ENCODE measurements at places on chromosomes 3 and 15.

DNA sequence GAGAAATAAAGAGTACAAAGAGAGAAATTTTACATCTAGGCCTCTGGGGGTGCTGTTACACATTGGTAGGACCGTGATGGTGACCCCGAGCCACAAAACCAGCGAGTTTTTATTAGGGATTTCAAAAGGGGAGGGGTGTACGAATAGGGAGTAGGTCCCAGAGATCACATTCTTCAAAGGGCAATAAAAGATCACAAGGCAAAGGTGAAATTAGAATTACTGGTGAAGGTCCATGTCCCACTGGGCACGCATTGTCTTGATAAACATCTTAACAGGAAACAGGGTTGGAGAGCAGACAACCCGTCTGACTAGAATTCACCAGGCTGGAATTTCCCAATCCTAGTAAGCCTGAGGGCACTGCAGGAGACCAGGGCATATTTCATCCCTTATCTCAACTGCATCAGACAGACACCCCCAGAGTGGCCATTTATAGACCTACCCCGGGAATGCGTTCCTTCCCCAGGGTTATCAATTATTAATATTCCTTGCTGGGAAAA lies 4.3 kb downstream of the IRAK2 start:
- no peak for DNase-seq

DNA sequence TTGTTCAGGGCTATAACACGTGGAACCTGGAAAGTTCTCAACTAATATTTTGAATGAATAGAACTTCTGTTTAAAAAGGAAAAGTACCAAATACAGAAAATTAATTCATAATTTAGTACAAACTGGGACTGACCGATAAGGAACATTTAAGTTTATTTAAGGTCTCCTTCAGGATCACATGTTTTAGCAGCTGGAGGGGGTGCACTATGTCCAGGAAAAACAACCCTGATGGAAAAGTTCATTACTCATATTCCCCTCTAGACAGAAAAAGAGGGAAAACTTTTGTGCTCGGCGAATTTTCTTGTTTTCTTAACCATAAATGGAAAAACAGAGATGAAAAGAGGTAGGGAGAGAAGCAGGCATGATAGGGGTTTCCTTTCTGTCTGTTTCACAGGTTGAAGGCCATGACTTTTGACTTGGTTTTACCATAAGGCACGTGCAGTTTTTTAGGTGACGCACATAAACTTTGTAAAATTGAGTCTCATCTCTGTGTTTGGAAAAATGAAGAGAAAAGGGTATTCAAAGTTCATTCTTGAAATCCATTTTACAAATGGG lies 26.5 kb downstream of the FRMD4B start:
- DNase-seq: no peak

DNA sequence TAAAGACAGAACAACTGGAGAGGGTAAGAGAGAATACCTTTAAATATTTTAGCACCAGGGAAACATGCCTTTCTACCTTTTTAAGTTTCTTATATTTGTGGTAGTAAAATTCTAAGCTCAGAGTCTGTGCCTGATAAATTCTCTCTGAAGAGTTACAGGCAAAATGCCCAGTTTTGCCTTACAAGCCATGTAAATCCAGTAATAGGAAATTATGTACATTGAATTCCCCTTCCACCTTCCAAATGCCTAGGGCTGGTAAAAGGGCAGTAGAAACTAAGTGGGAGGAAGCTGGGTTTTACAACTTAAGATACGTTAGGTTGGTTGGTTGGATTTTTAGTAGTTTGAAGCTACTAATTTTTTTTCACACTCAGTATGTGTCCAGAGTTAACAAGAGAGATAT lies 43.1 kb upstream of the TP63 start:
- peak; percentile 78 for DNase-seq

GRCh38 chr3:179015551-179016020 lies 56.0 kb downstream of the ZMAT3 start:
- peak; percentile 91 for DNase-seq

DNA sequence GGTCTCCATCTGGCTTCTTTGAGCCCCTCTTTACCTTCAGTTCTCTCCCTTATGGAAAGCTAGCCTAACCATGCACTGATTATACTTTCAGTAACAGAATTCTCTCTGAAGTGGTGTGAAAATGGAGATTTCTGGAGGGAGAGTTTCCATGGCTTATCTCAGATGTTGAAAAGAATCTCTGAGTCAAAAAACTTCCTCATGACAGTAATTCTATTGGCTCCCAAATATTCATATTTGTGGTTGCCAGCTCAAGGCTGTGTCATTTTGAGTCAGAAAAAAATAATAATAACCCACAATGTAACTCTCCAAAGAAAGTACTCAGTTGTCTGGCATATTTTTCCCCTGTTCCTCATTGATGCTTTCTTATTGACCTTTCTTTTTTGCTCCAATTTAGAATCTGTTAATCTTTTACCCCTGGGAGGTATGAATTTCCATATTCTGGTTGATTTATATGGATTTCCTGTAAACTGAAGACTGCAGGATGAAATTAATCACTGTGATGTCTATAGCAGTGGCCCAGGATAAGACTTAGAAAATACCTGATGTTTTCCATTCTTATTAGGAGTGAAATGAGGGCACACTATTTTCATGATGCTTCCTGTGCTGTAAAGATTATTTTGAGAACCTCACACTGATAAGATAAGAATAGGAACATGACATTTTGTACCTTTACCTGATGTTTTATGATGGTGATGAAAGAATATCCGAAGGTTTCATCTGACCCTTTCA lies 149.5 kb upstream of the EPHA3 start:
- peak; percentile 58 for DNase-seq

GRCh38 chr3:97968376-97968775 lies 3.9 kb downstream of the RIOX2 start:
- DNase-seq: no peak

- DNase-seq: no peak
Measured at GRCh38 chr15:83111149-83111548, 3.7 kb downstream of the TM6SF1 start.

- DNase-seq: no peak
Measured at GRCh38 chr3:131323792-131324191, 57.8 kb upstream of the NUDT16 start.

GRCh38 chr15:90912770-90913075 lies 9.6 kb downstream of the MAN2A2 start:
- no peak for DNase-seq

DNA sequence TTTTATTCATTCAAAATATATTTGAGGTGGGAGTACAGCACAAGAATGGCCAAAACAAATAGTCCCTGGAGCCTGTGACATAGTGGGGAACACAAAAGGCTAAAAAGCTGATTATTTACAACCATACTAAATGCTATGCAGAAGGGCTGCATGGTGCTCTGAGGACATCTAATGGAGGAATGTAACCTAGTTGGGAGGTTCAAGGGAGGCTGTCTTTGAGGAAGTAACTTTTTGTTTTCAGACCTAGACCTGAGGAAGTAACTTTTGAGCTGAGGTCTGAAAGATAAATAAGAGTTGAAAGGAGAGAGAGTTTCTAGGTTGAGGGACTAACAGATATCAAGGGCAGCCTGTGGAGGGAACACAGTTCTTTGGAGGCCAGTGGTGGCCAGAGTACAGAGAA lies 34.8 kb upstream of the RASA2 start:
- DNase-seq: peak; percentile 88

GRCh38 chr15:90650117-90650955 lies 66.8 kb upstream of the BLM start:
- peak; percentile 80 for DNase-seq

- DNase-seq: peak; percentile 17
Measured at GRCh38 chr3:20462723-20463122, 276.7 kb upstream of the SGO1 start.

DNA sequence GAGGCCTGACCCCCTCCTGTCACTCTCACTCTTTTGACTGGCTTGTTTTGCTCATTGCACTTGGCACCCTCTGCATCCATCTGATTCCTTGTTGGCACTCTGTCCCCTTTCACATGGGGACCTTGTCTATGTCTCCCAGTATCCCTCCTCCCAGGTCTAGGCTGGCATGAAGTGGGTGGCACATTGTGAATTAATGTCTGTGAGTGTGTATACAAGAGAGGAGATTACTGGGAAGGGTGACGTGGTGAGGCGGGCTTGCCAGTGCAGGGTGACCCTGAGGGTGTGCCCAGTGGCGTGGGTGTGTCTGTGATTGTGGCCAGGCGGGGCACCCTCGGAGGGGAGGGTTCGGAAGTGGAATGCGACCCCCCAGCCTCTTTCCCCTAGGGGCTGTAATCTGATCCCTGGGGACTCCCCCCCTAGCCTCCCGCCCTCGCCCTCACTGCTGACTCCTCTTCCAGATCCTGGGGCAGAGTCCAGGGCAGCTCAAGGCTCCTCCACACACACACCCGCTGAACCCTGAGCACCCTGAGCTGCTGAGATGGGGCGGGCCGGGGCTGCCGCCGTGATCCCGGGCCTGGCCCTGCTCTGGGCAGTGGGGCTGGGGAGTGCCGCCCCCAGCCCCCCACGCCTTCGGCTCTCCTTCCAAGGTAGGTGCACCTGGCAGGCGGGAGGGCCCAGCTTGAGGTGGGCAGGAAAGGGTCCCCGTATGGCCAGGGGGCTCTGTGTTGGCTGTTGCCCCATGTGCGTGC lies at the start of gene SEMA3B:
Gene SEMA3B (plus strand): TSS at position 445 of the 749 bp plus-strand sequence. CDS start 94 bp downstream, at position 539.
- no peak for DNase-seq

GRCh38 chr15:59384507-59384906 lies 11.8 kb upstream of the MYO1E start:
- DNase-seq: no peak

DNA sequence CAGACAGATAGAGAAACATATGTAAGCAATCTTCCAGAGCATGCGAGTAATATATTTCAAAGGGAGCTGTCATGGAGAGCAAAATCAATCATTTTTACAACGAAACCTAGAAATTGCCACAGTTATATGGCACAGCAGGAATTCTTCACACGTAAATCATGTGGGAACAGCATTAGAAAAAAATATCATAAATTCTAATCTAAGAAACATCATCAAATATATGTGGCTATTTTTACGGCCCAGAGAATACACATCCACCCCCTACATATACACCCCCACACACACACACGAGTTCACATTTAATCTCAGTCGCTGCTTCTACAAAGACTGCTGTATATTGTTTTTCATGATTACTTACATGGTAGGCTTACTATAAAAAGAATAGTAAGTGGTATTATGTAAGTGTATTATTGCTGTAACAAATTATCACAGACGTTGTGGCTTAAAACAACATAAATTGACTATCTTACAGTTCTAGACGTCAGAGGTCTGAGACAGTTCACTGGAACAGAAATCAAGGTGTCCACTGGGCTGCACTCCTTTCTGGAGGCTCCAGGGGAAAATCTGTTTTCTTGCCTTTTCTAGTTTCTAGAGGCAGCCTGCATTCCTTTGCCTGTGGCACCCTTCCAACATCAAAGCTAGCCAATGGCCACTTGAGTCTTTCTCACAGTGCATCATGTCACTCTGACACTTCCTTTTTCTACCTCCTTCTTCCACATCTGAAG lies 363.3 kb downstream of the ULK4 start:
- peak; percentile 30 for DNase-seq

DNA sequence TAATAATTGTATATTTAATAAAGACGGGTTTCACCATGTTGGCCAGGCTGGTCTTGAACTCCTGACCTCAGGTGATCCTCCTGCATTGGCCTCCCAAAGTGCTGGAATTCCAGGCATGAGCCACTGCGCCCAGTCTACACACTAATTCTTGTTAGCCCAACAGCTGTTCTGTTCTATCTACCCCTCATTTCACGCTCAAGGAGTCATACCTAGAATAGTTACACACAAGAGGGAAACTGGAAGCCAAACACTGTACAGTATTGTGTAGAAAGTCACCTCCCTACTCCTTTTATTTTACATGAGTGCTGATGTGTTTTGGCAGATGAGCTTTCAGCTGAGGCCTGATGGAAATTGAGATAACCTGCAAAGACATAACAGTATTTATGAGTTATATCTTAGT lies 13.4 kb upstream of the CTDSPL2 start:
- no peak for DNase-seq

DNA sequence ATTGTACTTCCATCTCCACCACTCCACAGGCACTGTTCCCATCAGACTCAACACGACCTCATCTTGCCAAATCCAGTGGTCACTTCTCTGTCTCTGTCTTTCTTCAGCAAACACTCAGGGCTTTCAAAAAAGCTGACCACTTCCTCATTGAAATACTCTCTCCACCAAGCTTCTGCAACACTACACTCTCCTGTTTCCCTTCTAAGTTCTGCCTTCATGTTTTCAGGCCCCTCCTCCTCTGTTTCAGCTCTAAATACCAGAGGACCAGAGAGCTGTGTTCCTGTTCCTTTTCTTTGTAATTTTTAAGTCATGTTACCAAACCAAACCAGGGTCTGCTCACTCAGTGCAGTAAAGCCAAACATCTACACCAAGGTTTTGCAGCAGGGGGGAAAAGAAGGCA lies 33.8 kb upstream of the ACP3 start:
- DNase-seq: peak; percentile 26

DNA sequence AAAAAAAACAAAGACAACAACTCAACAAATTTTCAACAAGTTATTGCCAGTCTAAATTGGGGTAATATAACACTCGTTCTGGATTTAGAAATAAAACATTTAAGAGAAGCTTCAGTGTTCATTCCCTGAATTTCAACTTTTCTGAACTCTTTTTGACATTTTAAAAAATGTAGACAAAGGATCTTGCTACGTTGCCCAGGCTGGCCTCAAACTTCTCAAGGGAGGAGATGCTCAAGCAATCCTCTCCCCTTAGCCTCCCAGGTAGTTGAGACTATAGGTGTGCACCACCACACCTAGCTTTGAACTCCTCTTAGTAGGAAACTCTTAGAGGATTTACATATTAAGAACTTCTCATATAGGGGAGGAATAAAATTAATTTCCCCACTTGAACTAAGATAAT lies 91.9 kb downstream of the AKAP13 start:
- DNase-seq: no peak

DNA sequence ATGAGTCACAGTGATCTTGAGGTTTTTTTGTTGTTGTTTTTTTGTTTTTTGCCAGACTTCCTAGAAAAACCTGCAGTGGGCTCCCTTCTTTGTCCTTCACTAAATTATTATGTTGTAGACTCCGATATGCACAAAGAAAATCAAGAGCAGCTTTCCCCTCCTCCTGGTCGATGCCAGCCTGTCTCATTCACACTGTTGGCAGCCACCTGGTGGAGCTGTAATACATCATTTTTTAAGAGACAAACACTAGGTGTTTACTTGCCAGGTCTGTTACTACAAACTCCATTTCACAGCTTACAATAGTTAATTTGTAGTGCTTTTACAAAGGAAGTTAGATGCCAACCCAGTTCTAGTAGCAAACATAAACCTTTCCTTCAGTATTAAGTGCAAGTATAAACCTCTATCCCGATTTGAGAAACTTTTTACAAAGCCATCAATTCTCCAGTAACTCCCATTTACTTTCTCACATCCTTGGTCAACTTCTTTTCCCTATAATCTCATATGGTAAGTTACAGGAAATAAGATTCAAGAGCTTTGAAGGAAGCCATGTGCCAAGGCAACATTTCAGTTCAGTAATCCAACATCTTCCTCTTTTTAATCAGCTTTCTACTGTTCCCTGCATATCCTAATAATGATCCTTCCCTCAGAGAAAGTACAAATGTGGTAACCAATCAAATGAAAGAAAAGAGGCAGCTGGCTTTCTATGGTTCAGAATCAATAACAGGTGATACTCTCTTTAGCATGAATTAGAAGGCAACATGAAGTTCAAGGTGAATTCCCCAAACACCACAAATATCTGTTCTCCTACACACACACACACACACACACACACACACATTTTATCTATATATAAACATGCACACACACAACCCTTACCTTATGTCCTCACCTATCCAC lies 14.0 kb downstream of the AAGAB start:
- DNase-seq: peak; percentile 17
